ENCODE measurements at places on chromosomes 16 and 17.
A peak's percentile ranks its signal among the peaks of the same experiment; 100 is the strongest.

DNA sequence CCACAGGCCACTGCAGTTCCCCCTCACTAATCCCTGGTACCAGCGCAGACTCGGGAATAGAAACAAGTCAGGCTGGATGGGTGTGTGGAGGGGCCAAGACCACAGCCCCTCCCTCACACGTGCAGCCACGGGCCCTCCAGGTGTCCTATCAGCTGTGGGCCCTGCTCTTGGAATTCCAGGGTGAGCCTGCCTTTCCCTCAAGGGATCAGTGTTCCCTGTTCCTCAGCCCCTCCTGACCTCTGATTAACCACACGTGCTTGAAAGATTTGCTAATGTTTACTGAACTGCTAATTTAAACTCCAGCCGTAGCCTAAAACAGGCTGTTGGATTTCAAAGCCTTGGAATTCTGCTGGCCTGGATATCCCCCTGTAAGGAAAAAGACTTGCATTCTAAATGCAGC lies 146.4 kb downstream of the SOCS1 start:
- peak; percentile 41 for DNase-seq

DNA sequence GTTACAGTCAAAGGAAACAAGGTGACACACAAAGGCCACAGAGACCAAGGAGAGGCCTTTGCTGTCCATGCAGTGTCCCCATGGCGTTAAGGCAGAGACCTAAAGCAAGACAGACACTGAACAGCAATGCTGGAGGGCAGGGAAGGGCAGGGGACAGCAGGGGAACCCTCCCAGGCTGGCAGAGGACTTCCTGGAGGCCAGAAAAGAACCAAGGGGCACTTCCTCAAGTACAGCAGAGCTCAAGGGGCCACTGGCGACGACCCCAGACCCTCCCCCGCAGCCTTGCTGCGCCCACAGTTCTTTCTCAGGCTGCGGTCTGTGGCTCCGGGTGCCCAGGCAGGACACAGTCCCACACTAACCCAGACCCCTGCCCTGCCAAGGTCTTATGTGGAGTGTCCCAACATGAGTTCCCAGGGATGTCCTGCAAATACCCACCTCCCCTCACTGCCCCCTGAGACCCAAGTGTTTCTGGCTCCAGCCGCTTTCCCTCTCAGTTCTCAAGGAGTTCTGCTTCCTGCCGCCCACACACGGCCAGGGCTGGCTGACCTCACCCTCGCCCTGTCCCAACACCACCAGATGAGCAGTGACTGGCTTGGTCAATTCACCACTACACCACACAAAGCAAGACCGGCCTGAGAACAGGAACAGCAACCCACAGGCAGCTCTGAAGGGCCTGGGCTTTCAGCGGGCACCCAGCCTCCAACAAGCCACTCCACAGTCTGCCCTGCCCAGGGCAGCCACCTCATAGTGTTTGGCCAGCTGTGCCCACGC lies 4.2 kb downstream of the CLCN7 start:
- peak; percentile 44 for DNase-seq

DNA sequence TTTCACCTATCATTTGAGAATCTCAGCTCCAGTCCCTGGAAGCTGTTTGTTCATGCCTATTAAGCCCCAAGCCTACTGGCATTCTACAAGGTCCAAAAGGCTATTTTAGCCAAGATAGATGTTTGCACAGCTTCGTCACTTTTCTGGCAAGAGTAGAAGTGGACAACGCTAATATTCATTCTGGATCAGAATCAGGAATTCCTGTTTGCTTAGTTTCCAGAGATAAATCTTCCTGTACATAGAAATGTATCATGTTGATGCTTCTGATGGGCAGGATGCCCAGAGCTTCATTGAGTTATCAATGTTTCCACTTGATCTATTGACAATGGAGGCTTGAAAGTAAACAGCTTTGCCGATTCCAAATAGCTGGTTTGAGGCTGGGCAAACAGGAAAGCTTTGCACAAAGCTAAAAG lies 260.7 kb upstream of the CA10 start:
- DNase-seq = no peak

- DNase-seq = no peak
Measured at GRCh38 chr17:15910791-15911190, 34.1 kb upstream of the ADORA2B start.

DNA sequence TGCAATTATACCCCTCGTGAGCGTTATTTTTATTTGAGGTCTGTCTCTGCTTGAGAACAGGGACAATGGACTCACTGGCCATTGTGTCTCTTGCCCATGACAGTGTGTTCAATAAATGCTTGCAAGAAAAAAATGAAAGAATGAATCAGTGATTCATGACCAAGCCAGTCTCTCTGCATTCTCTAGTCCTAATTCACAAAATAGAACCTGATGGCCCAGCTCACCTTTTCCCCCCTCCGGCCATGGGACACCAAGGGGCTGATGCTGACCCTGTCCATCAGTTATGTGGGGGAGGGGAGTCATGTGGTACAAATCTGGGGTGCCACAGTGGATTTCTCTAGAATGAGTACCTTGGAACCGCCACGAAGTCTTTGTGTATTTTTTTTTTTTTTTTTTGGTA lies 38.2 kb downstream of the CCDC42 start:
- DNase-seq = no peak

DNA sequence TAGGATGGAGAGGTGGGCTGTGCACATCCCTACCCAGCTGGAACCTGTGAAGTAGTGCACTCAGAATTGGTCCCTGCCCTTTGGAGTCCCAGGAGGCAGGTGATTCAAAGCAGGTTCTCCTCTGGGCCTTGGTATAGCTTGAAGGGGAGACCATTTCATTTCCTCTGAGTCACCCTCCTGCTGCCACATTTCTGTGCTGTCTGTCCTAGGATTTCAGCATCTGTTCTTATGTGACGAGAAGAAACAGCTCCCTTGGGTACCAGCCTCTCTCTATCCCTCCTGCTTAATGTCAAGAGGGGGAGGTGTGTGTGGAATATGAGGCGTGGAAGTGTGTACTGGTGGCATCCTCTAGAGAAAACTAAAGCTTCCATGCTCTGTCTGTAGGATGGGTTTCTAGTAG lies 5.0 kb upstream of the NFE2L1 start:
- DNase-seq = no peak

- peak; percentile 34 for DNase-seq
Measured at GRCh38 chr16:50742576-50743200, 802 bp downstream of the CYLD start.

DNA sequence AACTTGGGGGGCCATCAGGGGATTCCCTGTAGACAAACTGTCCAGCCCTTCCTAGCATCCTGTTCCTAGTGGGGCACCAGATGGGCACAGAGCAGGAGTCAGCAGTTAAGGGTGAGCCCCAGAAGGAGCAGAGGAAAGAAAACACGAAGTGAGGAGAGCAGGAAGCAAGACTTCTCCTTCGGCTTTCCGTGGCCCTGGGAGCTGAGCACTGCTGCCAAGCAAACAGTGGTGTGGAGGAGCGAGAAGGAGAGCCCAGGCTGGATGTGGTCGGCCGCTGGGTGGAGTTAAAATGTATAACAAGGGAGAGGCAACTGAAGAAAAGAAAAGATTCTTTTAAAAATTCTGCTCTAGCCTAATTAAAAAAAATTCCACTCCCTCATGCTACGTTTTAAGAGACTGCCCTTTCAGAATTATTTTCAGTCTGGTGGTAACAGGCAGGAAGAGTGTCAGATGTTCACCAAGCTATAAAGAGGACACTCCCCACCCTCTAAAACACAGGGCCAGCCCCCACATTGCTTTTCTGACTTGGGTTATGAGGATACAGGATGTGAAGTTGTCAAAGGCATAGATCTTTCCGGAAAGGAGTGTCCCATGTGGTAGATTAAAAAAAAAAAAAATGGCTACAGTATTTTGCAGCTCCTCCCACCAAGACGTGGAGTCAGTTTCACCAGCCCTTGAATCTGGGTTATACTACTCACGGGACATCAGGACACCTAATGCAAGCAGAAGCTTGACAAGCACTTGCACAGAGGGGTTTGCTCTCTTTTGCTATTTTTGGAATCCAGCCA lies 74.9 kb upstream of the ZFHX3 start:
- DNase-seq = no peak

GRCh38 chr16:86227801-86228200 lies 282.5 kb upstream of the FOXF1 start:
- peak; percentile 44 for DNase-seq

DNA sequence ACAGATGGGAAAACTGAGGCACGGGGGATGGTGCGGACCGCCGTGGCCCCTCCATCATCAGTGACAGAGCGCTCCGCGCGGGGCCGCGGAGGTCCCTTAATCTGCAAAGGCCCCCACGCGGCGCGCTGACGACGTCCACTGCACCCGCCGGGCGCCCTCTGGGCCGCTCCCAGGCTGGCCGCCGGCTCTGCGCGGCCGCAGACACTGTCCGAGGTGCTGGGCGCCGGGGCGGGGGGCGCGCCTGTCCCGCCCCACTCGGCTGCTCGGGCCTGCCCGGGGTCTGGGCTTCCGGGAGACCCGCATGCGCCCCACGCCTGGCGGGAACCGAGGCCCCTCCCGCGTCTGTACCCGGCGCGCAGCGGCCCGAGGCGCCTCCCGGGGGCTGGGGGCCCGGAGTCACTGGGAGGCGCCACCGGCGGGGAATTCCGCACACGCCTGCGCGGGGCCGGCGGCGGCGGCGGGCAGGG lies 550 bp upstream of the RNF213 start:
- peak; percentile 43 for DNase-seq

DNA sequence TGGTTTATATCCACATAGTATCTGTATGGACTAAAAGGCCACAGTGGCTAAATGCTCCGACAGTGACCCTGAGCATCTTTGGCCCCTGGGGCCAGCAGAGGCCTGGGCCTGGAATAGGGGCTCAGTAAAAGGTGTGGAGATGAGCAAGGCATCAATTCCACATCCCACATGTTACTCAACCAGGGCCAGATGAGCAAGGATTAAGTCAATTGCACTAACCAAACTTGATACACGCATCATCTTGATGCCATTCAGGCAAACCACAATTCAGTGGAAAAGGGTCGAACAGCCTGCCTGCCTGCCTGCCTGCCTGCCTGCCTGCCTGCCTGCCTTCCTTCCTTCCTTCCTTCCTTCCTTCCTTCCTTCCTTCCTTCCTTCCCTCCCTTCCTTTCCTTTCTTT lies 53.5 kb upstream of the DNAJA2 start:
- DNase-seq = no peak

DNA sequence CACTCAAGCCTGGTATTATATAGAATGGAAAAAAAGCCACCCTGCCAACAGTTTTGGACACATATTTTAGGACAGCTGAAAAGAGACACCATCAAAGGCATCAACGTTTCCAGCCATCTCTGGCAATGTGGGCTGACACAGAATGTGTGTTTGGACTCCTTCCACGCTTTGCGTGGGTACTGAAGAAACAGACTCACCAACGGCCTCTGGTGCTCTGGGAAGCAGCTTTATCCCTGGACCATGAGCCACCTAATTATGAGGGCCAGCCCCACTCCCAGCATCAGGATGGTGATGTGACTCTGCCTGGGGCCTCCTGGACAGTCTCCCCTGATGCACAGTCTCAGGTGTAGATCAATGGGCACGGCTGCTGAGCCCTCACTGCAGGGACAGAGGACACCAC lies 27.9 kb downstream of the CCDC57 start:
- no peak for DNase-seq

DNA sequence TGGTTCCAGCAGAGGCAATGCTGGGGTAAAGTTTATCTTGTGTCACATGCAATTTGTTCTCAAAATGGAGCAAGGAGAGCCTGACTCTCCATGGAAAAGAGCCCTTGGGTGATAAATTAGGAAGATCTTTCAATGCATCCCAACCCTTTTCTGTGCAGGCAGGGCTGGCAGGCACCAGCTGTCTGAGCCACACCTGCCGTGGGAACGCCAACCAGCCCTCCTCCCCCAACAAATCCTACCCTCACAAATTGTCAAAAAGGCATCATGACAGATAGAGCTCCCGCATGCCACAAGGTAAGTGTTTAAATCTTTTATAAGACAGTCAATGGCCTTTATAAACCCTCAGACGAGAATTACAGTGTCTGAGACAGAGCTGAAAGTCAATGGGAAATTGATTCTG lies 418.5 kb upstream of the CDH5 start:
- no peak for DNase-seq

GRCh38 chr16:1378804-1379303 lies 27.1 kb downstream of the GNPTG start:
- DNase-seq = peak; percentile 40

DNA sequence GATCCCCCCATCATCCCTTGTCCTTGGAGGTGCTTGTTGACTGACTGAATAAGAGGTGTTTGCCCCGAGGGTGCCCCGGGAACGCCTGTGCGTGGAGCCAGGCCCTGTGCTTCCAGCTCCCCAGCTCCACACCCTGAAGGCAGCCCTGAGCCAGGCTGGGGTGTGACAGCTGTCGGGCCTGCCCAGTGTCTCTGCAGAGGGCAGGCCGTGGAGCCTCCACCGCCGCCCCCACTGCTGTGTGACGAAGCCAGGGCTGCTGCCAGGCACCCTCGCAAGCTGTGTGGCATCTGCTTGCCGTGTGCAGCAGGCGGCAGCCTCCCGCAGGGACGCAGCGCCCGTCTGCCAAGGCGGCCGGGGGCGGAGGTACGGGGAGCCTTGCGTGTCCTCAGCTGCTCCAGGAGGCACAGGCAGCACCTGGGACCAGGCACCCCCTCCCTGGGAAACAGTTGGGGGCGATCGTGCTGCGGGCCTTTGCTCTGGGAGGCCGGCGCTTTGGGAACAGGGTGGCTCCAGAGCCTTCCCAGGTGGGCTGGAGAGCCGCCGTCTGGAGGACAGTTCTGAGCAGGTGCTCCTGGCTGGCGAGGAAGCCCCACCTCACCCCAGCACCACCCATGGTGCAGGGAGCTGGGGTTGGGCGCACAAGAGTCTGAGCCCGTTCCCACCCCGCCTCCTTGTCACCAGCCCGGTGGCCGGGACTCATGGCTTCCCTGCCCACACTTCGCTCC lies 26.6 kb downstream of the GSE1 start:
- no peak for DNase-seq

- no peak for DNase-seq
Measured at GRCh38 chr17:61368832-61369450, 30.7 kb upstream of the TBX2 start.

DNA sequence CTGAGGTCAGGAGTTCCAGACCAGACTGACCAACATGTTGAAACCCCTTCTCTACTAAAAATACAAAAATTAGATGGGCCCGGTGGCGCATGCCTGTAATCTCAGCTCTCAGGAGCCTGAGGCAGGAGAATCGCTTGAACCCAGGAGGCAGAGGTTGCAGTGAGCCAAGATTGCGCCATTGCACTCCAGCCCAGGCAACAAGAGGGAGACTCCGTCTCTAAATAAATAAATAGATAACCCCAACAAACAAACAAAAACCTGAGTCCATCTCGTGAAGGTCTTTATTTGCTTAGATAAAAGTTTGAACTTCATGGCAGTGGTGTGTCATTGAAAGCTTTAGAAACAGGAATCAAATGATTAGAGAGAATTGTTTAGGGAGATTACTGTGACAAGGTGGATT lies 167.4 kb downstream of the BCAS3 start:
- no peak for DNase-seq

DNA sequence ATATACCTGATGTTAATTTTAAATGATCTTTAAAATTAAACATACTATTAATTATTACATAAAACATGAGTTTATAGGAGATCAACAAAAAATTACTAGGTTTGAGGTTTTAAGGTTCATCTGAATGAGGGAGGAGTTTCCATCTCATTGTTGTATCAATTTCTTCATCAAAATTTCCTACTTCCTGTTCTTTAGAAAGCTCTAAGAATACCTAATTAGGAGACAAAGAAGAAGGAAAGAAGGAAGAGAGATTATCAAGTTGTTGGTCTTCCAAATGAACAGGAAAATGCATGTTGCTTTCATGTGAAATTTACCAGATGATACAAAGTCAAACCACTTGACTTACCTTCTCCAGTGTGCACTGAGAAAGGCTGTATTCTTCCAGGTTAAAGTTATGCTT lies 18.1 kb upstream of the ABCA9 start:
- no peak for DNase-seq

- DNase-seq = no peak
Measured at GRCh38 chr17:10201680-10202079, 3.3 kb upstream of the GAS7 start.

All from astrocyte (in vitro differentiated cells and primary cell).